ENCODE measurements at places on chromosomes 1 and 21.

DNA sequence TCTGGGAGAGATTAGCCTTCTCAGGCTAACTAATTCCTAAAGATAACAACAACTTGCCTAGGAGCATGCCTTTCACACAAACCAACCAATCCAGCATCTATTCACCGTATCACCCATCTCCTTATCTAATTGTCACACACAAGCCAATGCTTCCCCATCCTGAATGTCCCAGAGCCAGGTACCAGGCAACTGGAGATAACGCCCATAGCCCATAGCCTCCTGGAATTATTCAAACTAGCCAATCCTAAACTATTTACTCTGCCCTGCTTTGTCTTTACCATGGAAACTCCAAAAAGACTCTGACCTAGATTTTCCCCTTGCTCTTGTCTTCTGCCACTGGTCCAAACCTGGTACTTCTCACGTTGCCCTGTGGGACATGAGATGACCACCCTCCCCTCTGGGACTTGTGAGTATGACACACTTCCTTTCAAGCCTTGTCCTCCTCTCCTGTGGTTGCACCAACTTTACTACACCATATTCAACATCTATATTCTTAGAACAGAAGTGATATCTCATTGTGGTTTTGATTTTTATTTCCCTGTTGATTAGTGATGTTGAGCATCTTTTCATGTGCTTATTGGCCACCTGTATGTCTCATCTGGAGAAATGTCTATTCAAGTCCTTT lies 8.8 kb upstream of the ATG4C start:
- DNase-seq = no peak
- no peak overlapping the region for H3K4me3 ChIP-seq
- H3K36me3 ChIP-seq = no peaks in the 10 kb centered on the region
- no peak overlapping the region for H3K27ac ChIP-seq
- no peaks in the 10 kb centered on the region for H3K4me1 ChIP-seq

DNA sequence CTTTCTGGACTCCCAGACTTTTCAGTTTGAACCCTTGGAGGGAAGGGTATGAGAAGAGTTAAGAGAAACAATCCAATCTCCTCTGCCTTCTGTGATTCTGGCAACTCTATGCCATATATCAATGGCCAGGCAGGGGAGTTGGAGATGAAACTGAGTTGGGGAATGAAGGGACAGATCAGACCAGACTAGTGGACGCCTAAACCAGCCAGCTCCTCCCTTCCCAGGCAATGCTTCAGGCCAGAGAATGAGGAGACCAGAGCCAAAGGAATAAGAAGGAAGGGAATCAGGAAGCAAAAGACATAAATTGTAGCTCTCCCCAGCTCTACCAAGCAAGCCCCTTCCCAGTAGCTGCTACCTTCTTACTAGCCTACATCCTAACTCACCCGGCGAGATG lies 22.7 kb downstream of the PLEKHA6 start:
- H3K36me3 ChIP-seq = no peaks in the 10 kb centered on the region
- no peak for DNase-seq
- no peak overlapping the region for H3K27ac ChIP-seq
- H3K27me3 ChIP-seq = peaks cover 30% of the 10 kb centered on the region
- H3K4me3 ChIP-seq = no peak overlapping the region

- no peaks in the 10 kb centered on the region for H3K36me3 ChIP-seq
- peaks cover 40% of the 10 kb centered on the region for H3K27me3 ChIP-seq
- H3K27ac ChIP-seq = no peak overlapping the region
- DNase-seq = no peak
- no peaks in the 10 kb centered on the region for H3K4me1 ChIP-seq
These were observed 98.8 kb downstream of the RIPK4 start for GRCh38 chr21:41668051-41668541.

DNA sequence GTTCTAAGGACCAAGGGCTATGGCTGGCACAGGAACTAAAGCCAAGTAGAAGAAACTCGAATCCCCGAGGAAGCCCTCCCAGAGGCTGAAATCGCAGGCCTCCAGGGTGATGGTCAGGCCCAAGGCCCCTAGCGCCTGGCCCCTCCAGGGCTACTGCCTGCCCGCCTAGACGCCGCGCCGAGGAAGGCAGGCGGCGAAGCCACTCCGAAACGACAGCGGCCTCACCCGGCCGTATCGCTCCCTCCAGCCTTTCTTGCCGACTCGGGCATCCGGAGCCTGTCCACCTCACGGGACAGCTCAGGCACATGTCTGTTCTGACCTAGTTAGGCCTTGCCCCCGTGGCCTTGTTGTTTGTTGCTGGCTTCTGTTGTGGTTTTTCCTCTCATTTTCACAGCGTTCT lies 9.7 kb upstream of the LHX8 start:
- H3K4me3 ChIP-seq = no peak overlapping the region
- peaks cover 22% of the 10 kb centered on the region for H3K27me3 ChIP-seq
- no peaks in the 10 kb centered on the region for H3K36me3 ChIP-seq
- no peak overlapping the region for H3K27ac ChIP-seq
- no peaks in the 10 kb centered on the region for H3K4me1 ChIP-seq

GRCh38 chr1:242468784-242469183 lies 55.7 kb downstream of the PLD5 start:
- no peaks in the 10 kb centered on the region for H3K36me3 ChIP-seq
- H3K4me1 ChIP-seq = no peaks in the 10 kb centered on the region
- DNase-seq = no peak
- H3K4me3 ChIP-seq = no peak overlapping the region
- no peak overlapping the region for H3K27ac ChIP-seq
- peaks cover 4% of the 10 kb centered on the region for H3K27me3 ChIP-seq

DNA sequence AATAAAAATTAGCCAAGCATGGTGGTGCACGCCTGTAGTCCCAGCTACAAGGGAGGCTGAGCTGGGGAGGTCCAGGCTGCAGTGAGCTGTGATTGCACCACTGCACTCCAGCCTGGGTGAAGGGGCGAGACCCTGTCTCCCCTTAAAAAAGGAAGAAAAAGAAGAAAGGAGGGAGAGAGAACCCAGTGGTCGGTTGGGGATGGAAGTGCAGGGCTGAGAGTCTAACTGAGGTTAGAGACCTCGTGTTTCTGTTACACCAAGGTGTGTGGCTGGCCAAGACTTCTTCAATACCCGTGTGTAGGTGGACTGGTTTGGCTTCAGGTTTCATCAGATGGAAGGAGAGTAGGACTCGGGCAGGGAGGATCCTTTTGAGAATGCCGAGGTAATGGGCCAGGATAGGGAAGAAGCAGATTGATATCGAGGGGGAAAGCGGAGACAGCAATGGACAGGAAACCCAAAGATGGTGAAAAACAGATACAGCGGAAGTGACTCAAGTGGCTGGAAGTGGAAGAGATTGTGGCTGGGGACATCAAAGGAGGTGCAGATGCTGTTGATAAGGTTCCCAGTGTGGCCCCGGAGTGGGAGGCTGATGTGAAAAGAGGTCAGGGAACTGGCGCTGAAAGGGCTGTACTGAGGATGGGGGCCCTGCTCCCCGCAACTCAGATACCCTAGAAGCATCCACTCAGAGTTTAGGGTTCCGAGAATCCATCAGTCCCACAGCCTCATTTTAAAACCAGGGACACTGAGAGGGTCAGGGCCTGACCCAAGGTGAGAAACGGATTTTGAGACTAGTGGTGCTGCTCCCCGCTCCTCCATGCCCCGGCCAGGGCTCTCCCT lies 681 bp upstream of the UBXN10 start:
- peak overlapping the region; percentile 73 for H3K27ac ChIP-seq
- peak; percentile 61 for DNase-seq
- H3K4me1 ChIP-seq = peaks cover 42% of the 10 kb centered on the region
- no peaks in the 10 kb centered on the region for H3K27me3 ChIP-seq
- no peaks in the 10 kb centered on the region for H3K36me3 ChIP-seq

DNA sequence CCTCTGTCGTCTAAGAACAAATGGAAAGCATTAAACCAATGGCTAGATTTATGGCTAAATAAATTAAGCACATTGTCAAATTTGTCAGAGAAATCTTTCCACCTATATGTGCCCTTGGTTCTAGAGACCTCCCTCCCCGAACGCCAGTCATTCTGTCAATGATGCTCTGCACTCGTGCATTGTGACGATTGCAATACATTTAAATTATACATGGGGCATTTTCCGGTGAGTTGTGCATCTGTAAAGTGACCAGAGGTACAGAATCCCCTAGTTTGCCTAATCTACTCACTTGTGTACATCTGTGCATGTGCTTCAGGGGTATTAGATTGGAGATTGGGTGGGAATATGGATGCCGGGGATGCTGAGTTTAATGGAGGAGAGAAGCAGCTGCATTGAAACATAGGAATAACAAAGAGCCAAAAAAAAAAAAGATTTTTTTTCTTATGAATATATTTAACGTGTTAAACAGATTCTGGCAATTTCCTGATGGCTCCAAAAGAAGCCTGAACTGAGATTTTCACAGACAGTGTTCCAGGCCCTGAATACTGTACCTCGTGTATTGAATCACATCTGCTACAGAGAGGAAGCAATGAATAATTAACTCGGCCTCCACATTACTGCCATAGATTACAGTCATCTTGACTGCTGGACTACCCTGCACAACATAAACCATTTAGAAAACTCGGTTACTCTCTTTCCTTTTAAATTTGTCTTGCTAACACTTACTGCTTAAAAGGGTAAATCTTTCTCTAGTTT lies 149.0 kb upstream of the C1orf87 start:
- H3K4me1 ChIP-seq = no peaks in the 10 kb centered on the region
- no peak overlapping the region for H3K27ac ChIP-seq
- no peaks in the 10 kb centered on the region for H3K36me3 ChIP-seq

DNA sequence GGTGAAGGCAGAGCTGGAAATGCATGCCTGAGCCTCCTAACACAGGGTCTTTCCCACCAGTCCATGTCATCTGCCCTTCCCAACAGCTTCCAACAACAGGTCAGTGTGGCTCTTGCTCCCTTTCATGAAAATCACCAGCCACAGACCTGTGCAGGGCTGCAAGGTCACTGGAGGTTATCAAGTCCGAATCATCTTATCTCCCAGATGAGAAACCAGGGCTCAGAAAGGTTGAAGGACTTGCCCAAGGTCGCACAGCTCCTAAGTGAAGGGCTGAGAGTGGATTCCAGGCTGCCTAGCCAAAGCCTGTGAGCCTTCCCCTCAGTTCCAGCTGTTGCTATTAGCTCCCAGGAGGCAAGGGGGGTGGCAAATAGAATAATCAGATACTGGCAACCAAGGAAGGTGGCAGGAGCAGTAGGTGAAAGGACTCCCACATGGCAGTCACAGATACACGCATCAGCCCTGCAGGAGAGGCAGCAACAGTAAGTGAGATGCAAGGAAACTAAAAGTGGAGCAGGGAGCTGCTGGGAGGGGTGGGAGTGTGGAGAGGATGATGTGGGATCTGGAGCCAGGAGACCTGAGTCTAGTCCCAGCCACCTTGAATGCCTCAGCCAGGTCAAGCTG lies 74.2 kb downstream of the SSBP3 start:
- peaks cover 2% of the 10 kb centered on the region for H3K4me1 ChIP-seq
- DNase-seq = no peak
- H3K36me3 ChIP-seq = peaks cover 10% of the 10 kb centered on the region

GRCh38 chr1:26072305-26072704 lies 4.9 kb upstream of the TRIM63 start:
- no peak for DNase-seq
- H3K27ac ChIP-seq = no peak overlapping the region
- H3K4me1 ChIP-seq = no peaks in the 10 kb centered on the region
- H3K36me3 ChIP-seq = no peaks in the 10 kb centered on the region
- no peaks in the 10 kb centered on the region for H3K27me3 ChIP-seq

DNA sequence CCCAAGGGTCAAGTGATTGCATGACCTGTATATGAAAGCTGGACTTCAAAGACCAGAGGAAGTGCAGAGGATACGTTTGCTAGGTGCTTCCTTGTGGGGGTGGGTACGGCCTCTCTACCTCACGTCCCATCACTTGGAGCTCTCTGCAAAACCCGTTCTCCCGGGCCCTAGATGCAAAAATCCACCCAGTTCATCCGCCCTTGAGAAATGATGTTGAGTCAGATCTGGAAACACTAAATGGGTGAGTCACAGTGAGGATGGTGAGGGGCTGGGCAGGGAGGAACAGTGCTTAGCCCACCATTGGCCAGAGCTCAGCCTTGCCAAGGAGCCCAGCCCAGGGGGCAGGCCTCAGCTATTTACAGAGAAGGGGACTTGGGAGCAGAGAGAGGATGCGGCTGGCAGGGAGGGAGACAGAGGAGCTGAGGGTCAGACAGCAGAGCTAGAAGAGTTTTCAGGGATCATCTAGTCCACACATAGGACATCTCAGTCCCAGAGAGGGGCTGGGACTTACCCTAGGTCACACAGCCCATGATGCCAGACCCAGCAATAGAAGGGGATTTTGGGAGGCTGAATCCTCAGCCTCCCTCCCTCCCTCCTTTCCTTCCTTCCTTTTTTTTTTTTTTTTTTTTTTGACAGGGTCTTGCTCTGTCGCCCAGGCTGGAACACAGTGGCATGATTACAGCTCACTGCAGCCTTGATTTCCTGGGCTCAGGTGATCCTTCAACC lies 14.6 kb downstream of the ARHGEF10L start:
- no peak overlapping the region for H3K4me3 ChIP-seq
- no peak for DNase-seq
- H3K27me3 ChIP-seq = peaks cover 27% of the 10 kb centered on the region
- no peak overlapping the region for H3K27ac ChIP-seq
- no peaks in the 10 kb centered on the region for H3K36me3 ChIP-seq
- no peaks in the 10 kb centered on the region for H3K4me1 ChIP-seq

DNA sequence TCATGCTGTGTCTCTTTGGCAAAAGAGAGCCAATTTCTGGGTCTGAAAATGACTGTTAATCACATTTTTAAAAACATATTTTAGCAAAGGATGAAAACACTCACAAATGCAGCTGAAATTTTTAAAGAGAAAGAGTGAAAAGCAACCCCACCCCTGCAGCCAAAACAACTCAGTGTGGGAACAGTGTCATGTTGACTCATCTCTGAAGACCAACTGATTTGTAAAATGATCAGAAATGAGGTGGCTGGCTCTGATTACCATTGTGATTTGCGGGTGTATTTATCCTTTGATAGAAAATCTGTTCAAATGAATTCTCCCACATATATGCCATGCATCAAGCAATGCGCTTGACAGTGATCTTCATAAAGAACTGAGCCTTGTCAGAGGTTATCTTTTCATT lies 287.0 kb upstream of the ESRRG start:
- H3K36me3 ChIP-seq = no peaks in the 10 kb centered on the region
- no peak for DNase-seq
- H3K27ac ChIP-seq = no peak overlapping the region
- H3K27me3 ChIP-seq = no peaks in the 10 kb centered on the region

GRCh38 chr1:89567797-89568196 lies 43.2 kb downstream of the LRRC8B start:
- H3K36me3 ChIP-seq = peaks cover 4% of the 10 kb centered on the region
- no peak overlapping the region for H3K4me3 ChIP-seq
- no peaks in the 10 kb centered on the region for H3K27me3 ChIP-seq
- H3K4me1 ChIP-seq = peaks cover 2% of the 10 kb centered on the region
- no peak for DNase-seq
- H3K27ac ChIP-seq = no peak overlapping the region
